ENCODE measurements at places on chromosomes 6 and 20.

DNA sequence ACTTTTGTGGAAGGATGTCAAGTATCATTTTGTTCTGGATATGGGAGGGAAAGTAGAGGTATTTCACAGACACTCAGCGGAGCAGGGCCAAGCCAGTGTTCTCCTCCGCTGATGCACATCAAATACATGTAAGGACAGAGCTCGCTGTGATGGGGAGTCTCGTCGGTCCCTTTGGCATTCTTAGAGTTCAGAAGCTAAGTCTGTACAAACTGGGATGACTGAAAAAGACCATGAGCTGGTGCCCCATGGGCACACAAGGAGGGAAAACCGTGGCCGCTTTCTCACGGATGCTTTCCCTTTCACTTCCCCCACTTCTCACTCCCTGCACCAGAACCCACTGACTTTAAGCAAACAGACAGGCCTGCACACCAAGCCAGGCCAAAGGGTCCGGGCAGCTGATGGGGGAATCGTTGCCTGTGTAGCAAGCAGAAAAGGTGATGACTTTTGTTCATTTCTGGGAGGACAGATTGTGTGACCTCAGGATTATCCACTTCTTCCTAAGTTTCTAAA is 27.7 kb upstream of the MPC1 start:
- no peak for DNase-seq

- no peak for DNase-seq
These were observed 14.9 kb upstream of the RNASET2 start for GRCh38 chr6:166971271-166971670.

DNA sequence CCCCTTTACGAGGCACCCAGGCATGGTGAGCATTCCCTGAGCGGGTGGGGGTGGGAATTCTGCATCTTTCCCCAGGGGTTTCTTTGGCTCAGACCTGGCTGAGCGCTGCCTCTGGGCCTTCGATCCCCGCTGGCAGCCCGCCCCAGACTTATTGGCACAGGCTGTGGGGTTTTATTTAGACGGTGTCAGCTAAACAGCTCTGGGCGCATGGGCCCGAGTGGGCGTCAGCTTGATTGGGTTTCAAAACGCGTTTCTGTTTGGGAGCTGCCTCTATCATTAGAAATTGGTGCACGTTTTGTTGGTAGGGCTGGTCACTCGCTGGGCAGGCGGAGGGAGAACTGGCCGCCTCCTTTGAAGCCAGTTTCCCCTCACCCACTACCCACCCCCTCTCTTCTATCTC is 21.0 kb downstream of the PMEPA1 start:
- no peak for DNase-seq

- DNase-seq: no peak
These were observed 4.7 kb downstream of the SLC16A10 start for GRCh38 chr6:111091987-111092386.

GRCh38 chr6:159012201-159012600 is 12.2 kb upstream of the RSPH3 start:
- no peak for DNase-seq

DNA sequence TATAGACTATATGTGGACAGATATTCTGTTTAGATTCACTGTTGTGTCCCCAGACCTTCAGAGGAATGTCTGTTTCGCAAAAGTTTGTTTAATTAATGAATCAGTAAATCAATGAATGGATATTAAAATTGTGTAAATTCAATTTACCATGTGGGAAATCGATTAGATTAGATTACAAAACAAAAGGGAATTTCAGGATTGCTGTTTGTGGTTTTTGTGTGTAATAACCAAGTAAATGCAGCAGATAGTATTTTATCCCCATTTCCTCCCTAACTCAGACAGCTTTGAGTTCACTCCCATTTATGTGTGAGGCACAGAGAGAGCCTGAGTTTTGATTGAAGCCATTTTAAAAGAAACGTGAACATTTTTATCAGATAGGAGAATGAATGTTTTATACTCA is 214.8 kb downstream of the ADGB start:
- DNase-seq: no peak

GRCh38 chr6:104418839-104419238 is 440.9 kb downstream of the HACE1 start:
- no peak for DNase-seq

DNA sequence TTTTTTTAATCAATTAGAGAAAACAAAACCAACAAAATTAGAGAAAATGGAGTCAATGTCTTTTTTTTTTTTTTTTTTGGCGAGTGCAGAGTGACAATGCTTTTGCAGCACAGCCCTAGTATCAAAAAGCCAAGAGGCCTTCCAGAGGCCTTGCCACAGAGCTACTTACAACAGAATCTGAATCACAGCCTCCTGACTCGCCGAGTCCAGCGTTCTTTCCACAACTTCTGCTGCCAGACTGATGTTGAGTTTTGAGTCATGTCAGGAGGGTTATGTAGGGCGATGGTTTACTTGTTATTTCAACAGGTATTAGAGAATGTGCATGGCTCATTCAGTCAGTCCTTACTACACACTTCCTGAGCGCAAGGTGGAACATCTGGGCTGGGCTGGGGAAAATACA is 88.6 kb downstream of the FNDC1 start:
- no peak for DNase-seq

DNA sequence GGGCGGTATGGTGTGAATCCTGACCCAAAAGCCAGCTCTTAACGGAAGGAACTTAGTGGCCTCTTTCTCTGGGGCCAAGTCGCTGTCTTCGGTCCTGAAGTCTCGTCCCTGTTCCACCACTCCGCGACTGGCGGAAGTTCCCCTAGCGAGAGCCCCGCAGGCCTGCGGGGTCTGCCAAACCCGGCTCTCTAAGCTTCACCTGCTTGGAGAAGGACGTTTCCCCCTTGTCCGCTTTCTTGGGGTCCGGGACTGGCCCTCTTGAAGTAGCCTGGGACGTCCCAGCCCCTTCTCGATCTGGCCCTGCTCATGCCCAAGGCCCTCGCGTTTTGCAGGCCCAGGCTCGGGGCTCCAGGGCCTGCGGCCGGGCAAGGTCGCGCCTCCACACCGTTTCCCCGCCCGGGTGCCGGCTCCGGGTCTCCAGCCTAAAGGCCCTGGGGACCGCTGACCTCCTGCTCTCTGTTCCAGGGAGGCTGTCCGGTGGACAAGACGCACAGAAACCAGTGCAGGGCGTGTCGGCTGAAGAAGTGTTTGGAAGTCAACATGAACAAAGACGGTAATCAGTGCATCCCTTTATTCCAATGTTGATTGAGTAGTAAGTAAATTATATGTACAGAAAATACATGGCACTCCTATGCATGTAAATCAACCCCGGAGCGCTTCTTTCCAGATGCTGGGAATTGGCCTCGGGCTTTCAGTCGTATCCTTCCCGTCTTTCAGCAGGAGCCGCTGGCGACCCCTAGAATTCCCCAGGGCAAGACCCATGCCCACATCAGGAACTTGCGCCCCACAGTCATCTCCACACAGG is 8.8 kb downstream of the NR2E1 start:
- DNase-seq: peak; percentile 32

- DNase-seq: no peak
These were observed 122.4 kb upstream of the CITED2 start for GRCh38 chr6:139496654-139497344.

DNA sequence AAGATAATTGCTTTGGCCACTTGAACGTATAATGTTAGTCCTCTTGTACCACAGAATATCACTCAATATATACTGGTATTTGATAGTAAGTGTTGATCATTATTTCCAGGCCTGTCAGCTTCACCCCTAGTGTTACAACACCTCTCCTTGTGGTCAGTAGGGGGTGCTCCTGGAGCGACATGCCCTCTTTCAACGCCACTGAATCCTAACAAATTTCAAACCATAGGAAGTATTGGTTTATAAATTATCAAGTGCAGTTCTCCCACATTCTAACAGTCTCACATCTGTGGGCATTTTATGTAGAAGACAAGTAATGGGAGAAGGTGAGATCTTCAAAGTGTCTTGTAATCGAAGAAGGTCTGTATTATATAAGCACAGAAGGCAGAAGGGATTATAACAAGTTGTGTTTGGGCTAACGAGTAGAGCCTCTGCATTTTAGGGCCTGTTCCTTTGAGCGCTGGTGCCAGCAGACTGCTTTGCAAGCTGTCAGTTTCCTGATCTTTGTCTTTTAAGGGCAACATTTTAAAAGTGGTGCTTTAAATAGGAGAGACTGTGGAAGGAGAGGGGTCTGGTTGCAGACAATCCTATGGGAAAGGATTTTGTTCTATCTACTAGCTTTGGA is 57.1 kb upstream of the CEP162 start:
- no peak for DNase-seq

DNA sequence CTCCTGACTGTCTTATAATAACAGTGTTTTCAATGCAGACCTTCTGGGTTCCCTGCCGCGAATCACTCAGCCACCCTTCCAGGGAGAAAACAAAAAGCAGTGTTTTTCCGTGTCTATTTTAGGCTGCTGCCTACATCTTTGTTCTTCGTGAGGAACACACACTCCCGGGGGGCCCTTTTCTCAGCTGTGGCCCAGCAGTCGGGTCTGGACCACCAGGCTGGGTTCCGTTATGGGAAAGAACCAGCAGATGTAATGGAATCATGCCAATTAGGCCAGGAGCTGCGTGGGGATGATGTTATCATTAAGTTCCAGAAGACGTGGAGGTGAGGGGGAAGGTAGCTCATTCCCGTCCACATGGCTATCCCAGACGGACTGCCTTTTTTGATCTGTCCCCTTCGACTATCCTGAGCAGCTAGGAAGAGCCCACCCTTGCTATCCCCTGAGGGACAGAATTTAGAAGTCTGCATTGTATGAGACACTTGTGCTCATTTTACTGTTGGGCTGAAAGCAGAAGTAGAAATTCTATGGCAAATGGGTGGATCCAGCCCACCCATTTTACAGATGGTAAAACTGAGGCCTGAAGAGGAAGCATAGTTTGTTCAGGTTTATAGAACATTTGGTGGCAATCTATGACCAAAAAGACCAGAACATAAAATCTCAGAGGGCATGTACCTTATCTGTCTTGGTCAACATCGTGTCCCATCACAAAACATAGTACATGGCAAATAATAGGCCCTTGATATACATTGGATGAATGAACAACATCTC is 54.5 kb downstream of the KCNB1 start:
- no peak for DNase-seq

DNA sequence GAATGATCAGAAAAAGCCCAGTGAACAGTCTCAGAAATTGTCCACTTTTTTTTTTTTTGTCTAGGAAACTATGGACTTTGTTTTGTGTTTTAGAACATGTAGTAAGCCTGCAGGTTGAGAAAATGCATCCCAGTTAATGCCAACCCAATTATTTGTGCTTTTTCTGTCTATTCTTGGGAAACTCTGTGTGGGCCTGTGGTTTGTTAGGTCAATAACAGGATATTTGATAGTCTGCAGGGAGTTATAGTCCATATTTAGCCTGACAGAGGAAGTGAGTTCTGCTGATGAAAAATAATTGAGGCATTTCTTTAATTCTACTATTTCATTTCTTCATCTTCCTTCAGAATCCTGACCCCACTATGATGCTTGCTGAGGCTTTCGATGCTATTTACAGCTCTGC is 154.0 kb upstream of the LAMP5 start:
- no peak for DNase-seq

- DNase-seq: no peak
These were observed 45.6 kb upstream of the ANKEF1 start for GRCh38 chr20:9989066-9989724.

DNA sequence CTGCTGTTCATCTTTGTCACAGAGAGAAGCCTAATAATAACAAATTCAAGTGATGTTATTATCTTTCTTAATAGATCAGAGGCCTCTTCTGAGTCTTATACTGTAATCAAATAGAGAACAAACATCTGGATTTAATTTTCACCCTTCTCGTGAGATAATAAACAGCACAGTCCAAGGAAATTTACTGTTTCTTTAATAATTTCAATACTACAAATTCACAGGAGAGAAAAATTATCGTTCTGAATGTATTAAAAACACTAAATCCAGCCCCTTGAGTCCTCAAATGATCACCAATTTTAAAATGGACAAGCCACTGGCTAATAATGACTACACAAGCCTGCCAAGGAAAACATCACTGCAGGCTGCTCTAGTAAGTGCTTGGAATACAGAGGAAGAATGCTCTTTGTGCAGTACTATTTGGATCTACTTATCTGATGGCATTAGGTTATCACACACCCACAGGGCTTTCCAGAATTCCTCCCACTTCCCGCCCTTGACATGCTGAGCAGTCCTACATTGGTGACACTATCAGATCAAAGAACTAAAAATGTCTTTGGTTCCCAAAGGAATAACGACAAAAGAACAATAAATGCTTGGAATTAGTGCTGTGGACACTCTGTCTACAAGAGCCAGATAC is 38.1 kb downstream of the SYNE1 start:
- no peak for DNase-seq

GRCh38 chr6:68638230-68638900 is 3.3 kb downstream of the ADGRB3 start:
- DNase-seq: peak; percentile 38

DNA sequence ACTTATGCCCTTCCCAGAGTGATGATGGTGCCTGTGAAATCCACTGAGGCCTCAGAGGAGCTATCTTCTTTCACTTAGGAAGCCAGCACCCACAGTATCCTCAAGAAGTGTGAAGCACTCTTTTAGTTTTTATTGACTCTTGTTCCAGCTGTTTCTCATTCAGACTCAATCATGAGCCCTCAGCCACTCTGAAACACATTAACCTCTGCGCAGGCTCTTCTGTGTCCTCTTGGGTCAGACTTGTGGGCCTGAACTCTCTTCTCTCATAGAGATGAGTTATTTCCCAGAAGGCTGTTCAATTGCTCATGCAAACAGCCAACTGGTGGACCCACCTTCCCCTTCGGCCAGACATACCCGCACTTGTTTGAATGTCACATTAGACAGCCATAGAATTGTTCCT is 27.8 kb upstream of the PREP start:
- no peak for DNase-seq

DNA sequence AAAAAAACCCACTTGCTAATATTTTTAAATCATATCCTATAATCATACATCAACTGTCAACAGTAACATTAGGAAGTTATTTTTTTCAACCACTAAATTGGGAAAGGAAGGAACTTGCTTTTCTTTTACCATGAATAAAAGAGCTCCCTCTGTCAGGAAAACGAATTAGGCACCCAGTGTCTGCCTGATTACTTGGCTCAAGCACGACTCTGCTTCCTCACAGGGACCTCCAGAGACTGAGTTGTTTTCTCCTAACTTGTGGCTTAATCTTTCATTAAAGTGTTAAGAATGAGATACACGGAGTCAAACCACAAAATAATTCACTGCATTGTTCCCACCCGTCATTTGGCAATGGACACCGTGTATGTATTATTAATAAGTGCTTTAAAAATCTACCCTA is 1405.1 kb upstream of the EYS start:
- no peak for DNase-seq
